ENCODE measurements at places on chromosomes 6 and 20. TPM values are rescaled to one million over a fixed set of nuclear protein-coding genes. Genes with fewer than 3 reads are reported as not detected.

Gene PKHD1
- 0.02 TPM for total RNA-seq

Gene RNF5
- 51.7 TPM for total RNA-seq

Gene DLL1
- total RNA-seq: 0.91 TPM

Gene HDGFL1
- total RNA-seq: not detected

Gene CLVS2
- not detected for total RNA-seq

Gene TSBP1
- total RNA-seq: not detected

Gene RNF217
- total RNA-seq: 2.4 TPM

Gene KCNK5
- 12.7 TPM for total RNA-seq

- no peak overlapping the region for H3K27ac ChIP-seq
- H3K36me3 ChIP-seq: no peaks in the 10 kb centered on the region
Measured at GRCh38 chr6:1390133-1390945, 963 bp downstream of the FOXF2 start.

- H3K4me3 ChIP-seq: no peak overlapping the region
- no peak for DNase-seq
- H3K27ac ChIP-seq: no peak overlapping the region
- H3K4me1 ChIP-seq: no peaks in the 10 kb centered on the region
- no peaks in the 10 kb centered on the region for H3K27me3 ChIP-seq
- no peaks in the 10 kb centered on the region for H3K36me3 ChIP-seq
Measured at GRCh38 chr6:110597761-110598160, 121.3 kb upstream of the SLC22A16 start.

DNA sequence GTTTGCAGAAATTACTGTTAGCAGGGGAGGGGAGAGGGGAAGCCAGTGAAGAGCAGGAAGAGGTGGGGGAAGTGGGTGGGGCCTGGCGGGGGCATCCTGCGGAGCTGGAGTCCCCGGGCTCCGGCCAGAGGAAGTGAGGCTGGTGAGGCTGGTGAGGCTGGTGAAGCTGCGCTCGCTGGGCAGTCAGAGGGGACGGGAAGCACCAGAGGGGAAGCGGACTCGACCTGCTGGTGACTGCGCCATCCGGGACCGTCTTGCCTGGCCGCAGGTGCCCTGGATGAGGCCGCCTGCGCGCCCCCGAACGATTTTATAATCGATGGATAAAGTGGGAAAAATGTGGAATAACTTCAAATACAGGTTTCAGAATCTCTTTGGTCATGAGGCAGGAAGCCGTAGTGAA is 635.3 kb upstream of the MARCKS start:
- no peaks in the 10 kb centered on the region for H3K27me3 ChIP-seq
- H3K4me1 ChIP-seq: no peaks in the 10 kb centered on the region
- no peak for DNase-seq
- no peaks in the 10 kb centered on the region for H3K36me3 ChIP-seq
- H3K27ac ChIP-seq: no peak overlapping the region
- H3K4me3 ChIP-seq: no peak overlapping the region

DNA sequence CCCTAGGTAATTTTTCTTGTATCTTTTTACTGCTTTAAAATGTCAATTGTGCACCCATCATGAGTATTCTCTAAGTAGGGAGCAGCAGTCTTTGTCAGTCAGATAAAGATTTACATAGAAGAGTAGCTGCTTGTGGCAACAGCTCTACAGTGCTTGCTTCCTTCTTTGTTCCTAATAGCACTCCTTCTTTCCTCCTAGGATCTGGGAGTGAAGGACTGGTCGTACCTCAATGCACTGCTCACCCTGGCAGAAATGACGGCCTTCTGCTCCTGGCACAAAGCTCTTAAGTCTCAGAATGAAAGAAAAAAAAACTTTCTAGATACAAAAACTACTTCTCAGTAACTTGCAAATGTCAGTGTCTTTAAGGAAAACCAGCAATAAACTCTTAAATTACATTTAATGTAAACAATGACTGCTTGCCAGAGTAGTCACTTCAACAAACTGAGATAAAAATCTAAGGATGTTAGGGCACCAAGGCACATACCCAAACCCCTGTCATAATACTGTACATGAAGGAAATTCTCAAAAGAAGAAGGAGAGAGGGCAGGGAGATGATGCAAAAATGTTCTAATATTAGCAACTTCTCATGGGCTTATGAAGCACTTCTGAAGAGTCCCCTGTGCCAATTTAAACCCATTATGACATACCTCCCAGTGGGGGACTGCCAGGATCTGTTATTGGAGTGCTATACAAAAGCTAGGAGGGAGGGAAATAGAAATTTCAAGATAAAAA is 34.0 kb downstream of the NCOA6 start:
- H3K4me3 ChIP-seq: no peak overlapping the region
- peaks cover 5% of the 10 kb centered on the region for H3K36me3 ChIP-seq
- no peaks in the 10 kb centered on the region for H3K27me3 ChIP-seq
- peaks cover 15% of the 10 kb centered on the region for H3K4me1 ChIP-seq
- no peak overlapping the region for H3K27ac ChIP-seq

DNA sequence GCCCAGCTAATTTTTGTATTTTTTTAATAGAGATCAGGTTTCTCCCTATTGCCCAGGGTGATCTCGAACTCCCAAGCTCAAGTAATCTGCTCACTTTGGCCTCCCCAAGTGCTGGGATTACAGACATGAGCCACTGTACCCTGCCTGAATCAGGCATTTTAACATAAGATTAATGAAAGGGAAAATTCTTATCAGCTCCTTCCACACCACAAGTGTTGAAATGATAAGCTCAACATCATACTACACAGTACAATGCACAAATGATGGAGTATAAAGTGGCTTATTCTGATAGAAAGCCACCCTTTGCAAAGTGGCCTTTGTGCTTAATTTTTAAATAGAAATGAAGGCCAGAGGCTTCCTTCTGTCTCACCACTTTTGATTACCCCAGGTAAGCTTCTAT is 71.3 kb upstream of the MCHR2 start:
- H3K4me1 ChIP-seq: no peaks in the 10 kb centered on the region
- peaks cover 3% of the 10 kb centered on the region for H3K27me3 ChIP-seq
- no peak for DNase-seq
- no peaks in the 10 kb centered on the region for H3K36me3 ChIP-seq
- H3K27ac ChIP-seq: no peak overlapping the region
- no peak overlapping the region for H3K4me3 ChIP-seq

- DNase-seq: no peak
- H3K36me3 ChIP-seq: peaks cover 15% of the 10 kb centered on the region
- no peaks in the 10 kb centered on the region for H3K27me3 ChIP-seq
- H3K27ac ChIP-seq: no peak overlapping the region
- no peak overlapping the region for H3K4me3 ChIP-seq
- H3K4me1 ChIP-seq: no peaks in the 10 kb centered on the region
Measured at GRCh38 chr6:82914511-82914910, 151.1 kb downstream of the UBE3D start.

GRCh38 chr20:12409501-12409900 is 491.8 kb downstream of the BTBD3 start:
- H3K36me3 ChIP-seq: no peaks in the 10 kb centered on the region
- no peaks in the 10 kb centered on the region for H3K4me1 ChIP-seq
- H3K27ac ChIP-seq: no peak overlapping the region
- DNase-seq: no peak

DNA sequence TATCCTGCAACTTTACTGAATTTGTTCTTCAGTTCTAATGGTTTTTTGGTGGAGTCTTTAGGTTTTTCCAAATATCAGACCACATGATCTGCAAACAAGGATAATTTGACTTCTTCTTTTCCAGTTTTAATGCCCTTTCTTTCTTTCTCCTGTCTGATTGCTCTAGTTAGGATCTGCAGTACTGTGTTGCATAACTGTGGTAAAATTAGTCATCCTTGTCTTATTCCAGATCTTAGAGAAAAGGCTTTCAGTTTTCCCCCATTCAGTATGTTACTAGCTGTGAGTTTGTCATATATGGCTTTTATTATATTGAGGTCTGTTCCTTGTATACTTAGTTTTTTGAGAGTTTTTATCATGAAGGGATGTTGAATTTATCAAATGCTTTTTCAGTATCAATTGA is 4.3 kb downstream of the MICA start:
- DNase-seq: no peak
- H3K27ac ChIP-seq: no peak overlapping the region
- peaks cover 49% of the 10 kb centered on the region for H3K4me1 ChIP-seq
- no peak overlapping the region for H3K4me3 ChIP-seq
- H3K36me3 ChIP-seq: peaks cover 7% of the 10 kb centered on the region
- no peaks in the 10 kb centered on the region for H3K27me3 ChIP-seq

DNA sequence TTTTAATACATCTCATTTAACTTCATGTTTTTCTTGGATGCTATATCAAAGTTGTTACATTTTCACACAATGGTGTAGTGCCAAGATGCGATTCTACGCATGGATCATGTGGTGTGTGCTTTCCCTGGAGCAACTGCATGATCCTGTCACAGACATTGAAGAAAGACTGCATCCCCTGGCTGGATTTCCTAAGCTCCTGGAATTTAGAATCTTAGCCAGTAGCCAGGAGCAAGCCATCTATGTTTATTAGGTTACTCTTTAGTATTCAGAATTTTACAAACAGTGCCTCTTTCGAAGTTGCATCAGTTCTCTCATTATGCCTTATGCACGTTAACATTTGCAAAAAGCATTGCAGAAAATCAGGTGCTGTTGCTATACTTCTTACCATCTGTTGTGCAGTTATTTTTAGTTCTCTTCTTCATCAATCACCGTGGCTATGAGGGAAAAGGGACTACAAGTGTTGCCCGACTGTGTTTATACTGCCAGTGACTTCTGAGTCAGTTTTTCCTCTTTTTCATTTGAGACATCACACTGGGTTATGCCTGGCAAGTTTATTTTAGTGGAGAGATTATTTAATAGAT is 584.2 kb downstream of the BCKDHB start:
- no peaks in the 10 kb centered on the region for H3K36me3 ChIP-seq
- no peak overlapping the region for H3K27ac ChIP-seq
- no peaks in the 10 kb centered on the region for H3K4me1 ChIP-seq
- no peak for DNase-seq
- H3K27me3 ChIP-seq: no peaks in the 10 kb centered on the region

Data from activated CD4-positive, alpha-beta T cell treated with anti-CD3 and anti-CD28 coated beads for 36 hours (primary cell).